ENCODE measurements at places on chromosomes 13 and 19.
A peak's percentile ranks its signal among the peaks of the same experiment; 100 is the strongest.

GRCh38 chr19:588093-588740 lies 1.5 kb upstream of the HCN2 start:
- DNase-seq = peak; percentile 82

DNA sequence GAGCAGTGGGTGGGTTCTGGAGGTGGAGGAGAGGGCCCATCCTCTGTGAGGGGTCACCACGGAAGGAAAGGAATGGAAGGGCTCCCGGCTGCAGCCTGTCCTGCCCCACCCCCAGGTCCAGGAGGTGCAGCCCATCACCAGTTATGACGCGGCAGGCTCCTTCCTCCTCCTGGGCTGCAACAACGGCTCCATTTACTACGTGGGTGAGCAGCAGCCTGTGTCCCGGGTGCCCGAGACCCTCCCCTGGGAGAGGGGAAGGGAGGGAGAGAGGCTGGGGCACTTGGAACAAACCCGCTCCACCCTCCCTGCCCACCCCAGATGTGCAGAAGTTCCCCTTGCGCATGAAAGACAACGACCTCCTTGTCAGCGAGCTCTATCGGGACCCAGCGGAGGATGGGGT lies 6.6 kb downstream of the SHKBP1 start:
- no peak for DNase-seq

DNA sequence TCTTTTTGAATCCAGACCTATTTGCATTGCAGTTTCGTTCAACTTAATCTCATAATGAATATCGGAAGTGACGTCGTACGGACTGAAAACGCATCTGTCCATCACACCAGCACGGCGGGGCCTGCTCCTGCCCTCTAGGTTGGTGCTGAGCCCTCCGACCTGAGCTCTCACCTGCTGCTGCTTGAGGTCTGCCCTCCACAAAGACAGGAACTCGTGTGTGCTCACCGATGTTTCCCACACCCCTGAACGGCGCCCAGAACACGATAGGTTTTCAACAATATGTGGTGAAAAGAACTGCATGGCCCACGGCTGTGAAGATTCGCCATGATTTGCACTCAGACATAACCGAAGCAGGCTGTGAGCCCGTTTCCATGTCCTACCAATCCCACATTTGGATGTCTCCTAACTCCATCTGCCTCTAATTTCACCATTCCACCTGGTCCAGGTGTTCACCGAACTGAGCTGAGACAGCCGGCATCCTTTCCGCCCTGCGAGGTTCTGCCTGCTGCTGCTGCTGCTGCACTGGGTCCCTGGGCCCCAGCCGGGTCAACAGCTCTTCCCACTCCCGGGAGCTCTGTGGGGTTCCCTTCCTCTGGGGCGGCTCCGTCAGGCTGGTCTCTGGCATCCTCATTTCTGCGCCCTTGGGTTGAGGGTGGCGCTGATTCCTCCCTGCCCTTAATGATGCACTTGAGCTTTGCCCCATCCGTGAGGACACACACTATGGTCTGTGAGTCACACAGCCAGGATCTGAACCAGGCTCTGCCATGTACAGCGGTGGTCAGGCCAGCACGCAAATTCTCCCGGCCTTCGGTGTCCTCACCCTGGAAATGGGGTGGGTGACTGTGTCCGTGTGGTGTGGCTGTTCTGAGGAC lies 20.9 kb downstream of the GRTP1 start:
- DNase-seq = no peak

GRCh38 chr19:50311723-50312635 lies 17.2 kb downstream of the KCNC3 start:
- peak; percentile 83 for DNase-seq

DNA sequence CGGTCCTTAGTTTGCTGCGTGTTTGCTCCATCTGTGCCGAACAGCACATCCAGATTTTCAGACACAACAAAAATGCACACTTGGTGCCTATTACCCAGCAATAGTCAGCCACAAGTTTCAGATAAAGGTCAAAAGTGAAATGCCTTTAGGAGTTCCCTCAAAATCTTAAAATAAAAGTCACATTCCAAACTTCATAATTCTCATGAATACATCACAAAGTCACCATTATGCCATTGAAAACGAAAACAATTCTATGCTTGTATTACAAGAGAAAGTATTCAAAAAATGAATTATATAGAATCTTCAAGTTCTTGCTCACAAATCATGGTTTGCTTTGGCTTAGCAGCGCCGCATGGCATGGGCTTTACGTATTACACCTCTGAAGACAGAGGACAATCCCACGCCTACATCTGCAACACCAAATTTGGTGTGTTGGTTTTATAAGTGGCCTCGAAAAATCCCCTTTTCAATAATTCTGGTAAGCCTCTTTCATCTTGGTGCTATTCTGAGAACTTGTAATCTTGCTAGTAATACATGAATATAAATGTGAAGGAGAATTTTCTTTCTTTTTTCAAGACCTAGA lies 26.6 kb downstream of the COL4A1 start:
- DNase-seq = no peak

DNA sequence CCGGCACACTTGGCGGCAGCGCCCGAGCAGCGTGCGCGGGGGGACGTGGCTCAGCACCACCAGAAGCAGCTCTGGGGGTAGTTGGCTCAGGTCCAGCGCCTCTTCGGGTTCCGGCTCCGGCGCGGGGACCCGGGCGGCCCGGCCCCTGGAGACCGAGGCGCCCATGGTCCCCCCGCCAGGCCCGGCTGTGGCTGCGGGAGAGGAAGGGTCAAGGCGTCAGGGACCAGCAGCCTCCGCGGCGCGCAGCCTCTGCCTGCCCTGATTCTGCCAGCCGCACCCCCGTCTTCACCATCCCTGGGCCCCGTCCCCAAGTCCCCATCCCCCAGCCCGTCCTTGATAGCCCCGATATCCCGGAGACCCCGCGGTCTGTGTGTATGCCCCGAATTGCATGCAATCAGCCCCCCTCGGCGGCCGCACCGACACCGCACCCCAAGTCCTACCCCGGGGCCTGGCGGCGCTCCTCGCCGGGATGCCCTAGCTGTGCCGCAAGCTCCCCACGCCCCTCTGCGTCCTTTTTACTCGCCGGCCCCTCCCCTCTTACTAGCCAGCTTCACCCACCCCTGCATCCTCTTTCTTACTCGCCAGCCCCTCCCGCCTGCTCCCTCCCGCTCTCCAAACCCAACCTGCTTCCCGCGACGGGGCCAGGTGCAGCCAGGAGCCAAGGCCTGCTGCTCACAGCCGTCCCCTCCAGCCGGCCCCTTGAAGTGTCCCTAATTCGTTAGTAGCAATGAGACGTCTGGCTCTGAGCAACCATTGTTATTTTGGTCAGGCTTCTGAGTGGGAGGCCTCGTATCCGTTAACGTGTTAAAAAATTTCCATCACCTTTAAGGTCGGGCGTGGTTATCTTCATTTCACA lies at the start of gene FBXO27:
TSS of gene FBXO27 (minus strand) at position 487 of the 856 bp plus-strand sequence. CDS start at position 165, 322 bp downstream.
- DNase-seq = peak; percentile 81

- no peak for DNase-seq
Measured at GRCh38 chr19:34655651-34656050, 21.3 kb downstream of the SCGB2B2 start.

- DNase-seq = no peak
Measured at GRCh38 chr19:18541258-18541991, 1.9 kb downstream of the FKBP8 start.

GRCh38 chr13:21584973-21585592 lies 18.9 kb downstream of the MICU2 start:
- DNase-seq = no peak

GRCh38 chr13:44342741-44343140 lies 30.9 kb upstream of the SERP2 start:
- DNase-seq = no peak

DNA sequence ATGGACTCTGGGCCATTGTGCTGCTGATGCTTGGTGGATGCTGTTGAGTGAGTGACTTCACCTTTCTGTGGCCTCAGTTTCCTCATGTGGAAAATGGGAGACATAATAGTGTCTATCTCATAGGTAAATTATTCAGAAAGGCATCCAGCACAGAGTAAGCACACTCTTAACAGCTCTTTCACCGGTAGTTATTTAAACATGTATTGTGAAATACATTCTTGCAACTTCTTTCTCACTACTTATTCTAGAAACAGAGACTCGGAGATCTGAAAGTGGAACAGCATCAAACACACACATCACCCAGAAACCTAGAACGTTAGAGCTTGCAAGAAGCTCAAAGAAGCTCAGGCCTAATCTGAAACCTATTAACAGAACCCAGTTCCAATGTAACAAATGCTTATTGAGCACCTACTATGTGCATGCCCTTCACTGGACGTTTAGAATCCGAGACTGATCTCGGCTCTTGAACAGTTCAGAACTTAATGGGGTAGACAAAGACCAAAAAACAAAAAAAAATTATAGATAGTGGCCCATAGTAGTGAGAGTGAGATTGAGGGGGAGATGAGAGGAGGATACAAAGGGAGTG lies 4.1 kb downstream of the ZSWIM9 start:
- no peak for DNase-seq

DNA sequence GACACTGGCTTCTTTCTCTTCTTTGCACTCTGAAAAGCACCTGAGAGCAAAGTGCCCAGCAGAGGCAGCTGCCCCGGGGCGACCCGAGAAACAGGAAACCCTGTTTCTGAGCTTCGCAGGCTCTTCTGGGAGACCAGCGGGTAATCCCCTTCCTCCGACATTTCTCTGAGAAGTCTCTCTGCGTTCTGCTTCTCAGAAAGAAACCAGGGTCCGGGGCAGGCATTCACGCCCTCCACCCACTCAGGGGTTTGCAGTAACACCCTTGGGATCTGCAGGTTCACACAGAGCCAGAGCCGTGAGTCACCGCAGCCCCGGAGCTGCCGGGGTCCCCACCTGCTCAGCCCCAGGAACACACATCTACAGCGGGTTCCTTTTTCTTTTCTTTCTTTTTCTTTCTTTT lies 86.0 kb downstream of the GADD45B start:
- no peak for DNase-seq

GRCh38 chr13:75308222-75308621 lies 173.7 kb downstream of the TBC1D4 start:
- no peak for DNase-seq

- no peak for DNase-seq
Measured at GRCh38 chr19:927780-928401, 2.1 kb downstream of the ARID3A start.

DNA sequence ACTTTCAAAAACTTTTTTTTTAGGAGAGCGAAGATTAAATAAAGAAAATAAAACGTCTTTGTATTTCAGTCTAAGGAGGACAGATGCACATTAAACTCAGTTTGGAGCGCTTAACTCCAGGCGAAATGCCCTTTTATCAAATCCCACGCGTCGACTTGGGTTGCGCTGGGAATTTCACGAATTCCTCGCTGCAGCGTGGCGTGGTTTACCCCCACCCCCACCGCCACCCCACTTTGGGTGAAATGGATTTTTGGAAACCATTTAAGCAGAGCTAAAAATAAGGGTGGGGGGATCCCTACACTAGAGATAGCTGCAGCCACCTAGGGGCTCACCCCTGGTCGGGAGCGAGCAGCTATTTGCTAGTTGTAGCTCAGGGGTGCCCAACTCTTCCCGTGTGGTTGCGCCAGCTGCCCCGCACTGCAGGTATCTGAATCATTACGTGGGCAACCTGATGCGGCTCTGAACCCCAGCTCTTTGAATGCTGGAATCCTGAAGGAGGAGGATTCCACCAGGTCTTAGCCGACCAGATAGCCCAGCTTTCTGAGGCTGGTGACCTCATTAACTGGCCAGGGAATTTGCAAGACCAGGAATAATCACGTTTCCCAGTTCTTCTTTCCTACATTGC lies 6.5 kb upstream of the TSHZ3 start:
- DNase-seq = peak; percentile 35

GRCh38 chr13:66159511-66159910 lies 1070.6 kb downstream of the PCDH9 start:
- no peak for DNase-seq

DNA sequence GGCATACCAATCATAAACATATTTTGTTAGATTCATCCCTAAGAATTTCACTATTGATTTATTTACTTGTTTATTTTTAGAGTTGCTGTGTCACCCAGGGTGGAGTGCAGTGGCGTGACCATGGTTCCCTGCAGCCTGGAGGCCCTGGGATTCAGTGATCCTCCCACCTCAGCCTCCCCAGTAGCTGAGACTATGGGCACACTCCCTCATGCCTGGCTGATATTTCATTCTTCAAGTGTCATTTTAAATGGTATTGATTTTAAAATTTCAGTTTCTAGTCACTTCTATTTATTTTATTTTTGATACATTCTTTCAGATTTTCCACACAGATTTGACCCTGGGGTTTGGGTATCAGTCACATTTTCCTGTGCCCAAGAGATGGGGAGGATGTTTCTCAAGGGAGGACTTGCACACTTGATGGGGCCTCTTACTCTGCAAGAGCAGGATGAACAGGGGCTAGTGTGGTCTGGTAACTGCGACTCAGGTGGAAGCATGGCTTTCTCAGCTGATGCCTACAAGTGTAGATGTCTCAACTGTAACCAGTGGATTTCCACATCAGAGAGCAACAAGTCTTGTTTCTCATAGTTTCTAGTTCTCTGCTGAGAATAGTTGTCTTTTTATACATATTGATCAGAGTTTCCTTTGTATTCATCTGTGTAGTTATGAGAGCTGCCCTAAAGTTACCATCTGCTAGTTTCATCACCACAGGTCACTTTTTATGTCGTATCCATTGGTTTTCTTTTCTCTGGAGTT lies 40.2 kb downstream of the CCNE1 start:
- no peak for DNase-seq

- DNase-seq = peak; percentile 98
Measured at GRCh38 chr19:38452430-38453366, 19.2 kb downstream of the RYR1 start.

DNA sequence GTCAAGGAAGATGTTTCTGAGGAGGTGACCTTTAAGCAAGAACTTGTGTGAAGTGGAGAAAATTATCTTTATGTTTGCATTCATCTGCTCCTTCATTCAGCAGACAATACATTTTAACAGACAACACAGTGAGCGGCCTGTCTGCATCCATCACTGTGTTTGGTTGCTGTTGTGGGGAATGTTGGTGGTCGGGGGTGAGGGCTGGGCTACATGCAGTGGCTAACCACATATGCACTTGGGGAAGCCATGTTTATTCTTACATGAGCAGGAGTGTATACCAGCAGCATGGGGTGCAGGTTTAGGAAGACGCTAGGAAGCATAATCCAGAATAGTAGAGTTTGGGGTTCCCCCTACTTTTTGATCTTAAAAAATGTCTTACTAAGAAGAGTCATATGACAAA lies 66.4 kb downstream of the DHRS12 start:
- DNase-seq = no peak

GRCh38 chr19:32928806-32929205 lies 43.0 kb downstream of the CEP89 start:
- no peak for DNase-seq

GRCh38 chr19:46284635-46285034 lies 12.2 kb upstream of the HIF3A start:
- DNase-seq = no peak
